Esophagus (tissue), 2 donors: ENCODE measurements at places on chromosomes 2 and 18. TPM values are rescaled to one million over a fixed set of nuclear protein-coding genes. Genes with fewer than 3 reads are reported as not detected.

The B4GALT6 gene
- polyA plus RNA-seq: 1.2 TPM

The ARHGAP25 gene
- polyA plus RNA-seq: 3.4 TPM

The TPRKB gene
- polyA plus RNA-seq: 47.6 TPM

The RGPD3 gene
- 0.12 TPM for polyA plus RNA-seq

The ARHGEF4 gene
- 98.9 TPM for polyA plus RNA-seq

The RNF125 gene
- polyA plus RNA-seq: 1.2 TPM

The KCNG2 gene
- polyA plus RNA-seq: not detected

The ABCG8 gene
- polyA plus RNA-seq: not detected

The GYPC gene
- 23.7 TPM for polyA plus RNA-seq

The AKAIN1 gene
- polyA plus RNA-seq: not detected

The UBE2F gene
- polyA plus RNA-seq: 52.3 TPM

The LDLRAD4 gene
- 0.79 TPM for polyA plus RNA-seq

The PTH2R gene
- not detected for polyA plus RNA-seq

The OTOS gene
- polyA plus RNA-seq: not detected

The GNAL gene
- 2.1 TPM for polyA plus RNA-seq

The UCN gene
- 1.1 TPM for polyA plus RNA-seq

The SLC11A1 gene
- polyA plus RNA-seq: 1.5 TPM

The SIX3 gene
- polyA plus RNA-seq: not detected

The IL36B gene
- polyA plus RNA-seq: 8.8 TPM

The BCL2L11 gene
- polyA plus RNA-seq: 3.9 TPM

The COL5A2 gene
- polyA plus RNA-seq: 5.5 TPM

The VWA3B gene
- 0.01 TPM for polyA plus RNA-seq

The CBLN2 gene
- not detected for polyA plus RNA-seq

The FAM110C gene
- polyA plus RNA-seq: 31.1 TPM

The HDAC4 gene
- polyA plus RNA-seq: 5.9 TPM

The IL18R1 gene
- polyA plus RNA-seq: 0.83 TPM

The CYS1 gene
- polyA plus RNA-seq: 0.29 TPM

The BCL11A gene
- 8.6 TPM for polyA plus RNA-seq

The KIAA2012 gene
- not detected for polyA plus RNA-seq

The PXDN gene
- polyA plus RNA-seq: 1.1 TPM

The ANKRD30B gene
- not detected for polyA plus RNA-seq

The DPP10 gene
- 0.02 TPM for polyA plus RNA-seq

The MC5R gene
- polyA plus RNA-seq: 0.12 TPM

The TOGARAM2 gene
- polyA plus RNA-seq: 0.42 TPM

The TEX44 gene
- polyA plus RNA-seq: not detected

The CTNNA2 gene
- not detected for polyA plus RNA-seq

The UGT1A7 gene
- polyA plus RNA-seq: 54.2 TPM

The SPP2 gene
- not detected for polyA plus RNA-seq

The TLX2 gene
- not detected for polyA plus RNA-seq

The CCBE1 gene
- polyA plus RNA-seq: 0.18 TPM

The EML6 gene
- 0.88 TPM for polyA plus RNA-seq

The GCG gene
- polyA plus RNA-seq: 0.10 TPM

The AGBL5 gene
- polyA plus RNA-seq: 10.6 TPM

The TMEM185B gene
- polyA plus RNA-seq: 3.6 TPM

The FBXO15 gene
- polyA plus RNA-seq: 0.16 TPM

The PRKAG3 gene
- 0.02 TPM for polyA plus RNA-seq

The CNGA3 gene
- polyA plus RNA-seq: 0.05 TPM
